ENCODE measurements at places on chromosomes 1 and 21.

DNA sequence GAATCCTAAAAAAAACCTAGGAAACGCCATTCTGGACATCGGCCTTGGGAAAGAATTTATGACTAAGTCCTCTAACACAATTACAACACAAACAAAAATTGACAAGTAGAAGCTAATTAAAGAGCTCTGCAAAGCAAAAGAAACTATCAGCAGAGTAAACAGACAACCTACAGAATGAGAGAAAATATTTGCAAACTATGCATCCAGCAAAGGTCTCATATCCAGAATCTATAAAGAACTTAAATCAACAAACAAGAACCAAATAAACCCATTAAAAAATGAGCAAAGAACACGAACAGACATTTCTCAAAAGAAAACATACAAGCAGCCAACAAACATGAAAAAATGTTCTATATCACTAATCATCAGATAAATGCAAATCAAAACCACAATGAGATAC, 58.6 kb downstream of the PTGFR start:
- DNase-seq = no peak

GRCh38 chr1:33819290-33819912, 44.5 kb upstream of the HMGB4 start:
- no peak for DNase-seq

DNA sequence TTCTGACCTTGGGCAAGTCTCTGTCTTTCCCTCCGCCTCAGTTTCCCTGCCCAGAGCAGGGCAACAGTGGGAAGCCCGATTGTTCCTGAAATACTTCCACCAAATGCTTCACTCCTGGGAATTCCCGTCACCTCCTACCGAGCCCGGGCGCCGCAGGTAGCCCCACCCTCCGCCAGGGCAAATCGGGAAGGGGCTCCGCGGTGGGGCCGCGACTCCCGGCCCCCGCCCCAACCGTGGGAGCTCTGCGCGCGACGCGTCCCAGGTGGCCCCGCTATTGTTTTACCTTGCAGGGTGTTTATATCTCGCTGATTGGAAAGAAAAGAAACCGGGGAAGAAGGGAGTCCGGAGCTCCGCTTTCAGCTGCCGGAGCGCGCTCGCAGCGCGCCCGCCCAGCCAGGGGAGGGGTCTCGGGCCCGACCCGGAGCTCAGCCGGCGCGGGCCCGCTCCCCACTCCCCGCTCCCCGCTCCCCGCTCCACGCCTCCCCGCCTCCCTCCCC, 407 bp downstream of the IGSF3 start:
- DNase-seq = no peak

DNA sequence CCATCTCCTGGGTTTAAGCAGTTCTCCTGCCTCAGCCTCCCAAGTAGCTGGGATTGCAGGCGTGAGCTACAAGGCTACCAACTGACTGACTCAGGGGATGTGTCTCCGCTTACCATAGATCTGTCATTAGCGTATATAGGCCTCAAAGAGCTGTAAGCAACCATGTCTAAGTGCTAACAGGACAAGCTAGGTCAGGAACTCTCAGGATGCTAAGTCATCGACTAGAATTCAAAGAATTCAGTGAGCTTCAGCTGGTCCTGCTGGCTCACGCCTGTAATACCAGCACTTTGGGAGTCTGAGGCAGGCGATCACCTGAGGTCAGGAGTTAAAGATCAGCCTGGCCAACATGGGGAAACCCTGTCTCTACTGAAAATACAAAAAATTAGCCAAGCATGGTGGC, 29.5 kb downstream of the CAPN2 start:
- DNase-seq = no peak

- DNase-seq = no peak
These were observed 2.7 kb upstream of the CD58 start for GRCh38 chr1:116573431-116574095.

DNA sequence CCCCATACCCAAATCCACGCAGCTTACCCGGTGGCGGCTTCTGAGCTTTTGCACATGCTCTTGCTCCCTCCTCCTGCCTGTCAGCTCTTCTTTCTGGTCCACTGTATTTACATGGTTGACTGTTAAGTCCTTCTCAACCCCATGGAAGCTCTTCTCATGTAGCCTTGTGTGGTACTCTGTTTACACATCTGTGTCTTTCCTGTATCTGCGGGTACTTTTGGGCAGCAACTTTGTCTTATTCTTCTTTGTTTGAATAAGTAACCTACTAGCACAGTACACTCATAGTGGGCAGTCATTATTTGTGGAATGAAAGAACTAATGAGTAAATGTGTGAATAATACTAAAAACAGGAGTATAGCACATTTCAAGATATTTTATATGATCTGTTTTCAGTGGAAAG, 88.5 kb upstream of the GPR88 start:
- DNase-seq = no peak

DNA sequence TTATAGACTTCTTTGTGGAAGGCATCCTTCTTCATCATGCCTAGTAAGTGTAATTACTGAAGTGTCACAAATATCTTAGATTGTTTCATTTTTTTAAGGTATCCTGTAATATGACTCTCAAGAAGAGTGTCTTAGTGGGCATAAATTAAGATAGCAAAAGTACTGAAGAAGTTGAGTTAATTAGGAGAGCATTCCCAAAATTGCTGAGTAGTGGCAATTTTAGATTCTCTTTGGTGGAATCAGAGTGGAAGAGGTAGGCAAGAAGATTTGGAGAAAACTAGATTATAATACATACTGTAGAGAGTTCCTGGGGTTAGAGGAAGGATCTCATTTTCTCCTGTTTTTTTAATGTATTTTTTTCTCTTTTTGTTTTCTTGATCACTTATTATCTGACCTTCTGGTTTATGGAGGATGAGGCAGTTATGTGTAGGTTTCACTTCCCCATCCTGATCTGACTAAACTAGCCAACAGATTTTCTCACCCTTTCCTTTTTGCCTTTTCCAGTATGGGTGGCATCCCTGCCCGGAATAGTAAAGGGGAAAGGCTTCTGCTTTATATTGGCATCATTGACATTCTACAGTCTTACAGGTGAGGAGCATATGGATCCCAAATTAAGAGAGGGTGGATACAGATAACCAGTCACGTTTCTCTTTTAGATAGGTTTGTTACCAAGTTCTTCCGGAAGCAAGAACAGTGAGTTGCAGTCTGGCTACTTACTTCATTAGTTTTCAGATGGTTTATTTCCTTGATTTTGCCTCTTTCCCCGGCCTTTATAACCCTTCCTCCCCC, 16.7 kb upstream of the PSMD4 start:
- DNase-seq = no peak

- no peak for DNase-seq
These were observed 1266.9 kb upstream of the ADGRL2 start for GRCh38 chr1:80533775-80534334.

DNA sequence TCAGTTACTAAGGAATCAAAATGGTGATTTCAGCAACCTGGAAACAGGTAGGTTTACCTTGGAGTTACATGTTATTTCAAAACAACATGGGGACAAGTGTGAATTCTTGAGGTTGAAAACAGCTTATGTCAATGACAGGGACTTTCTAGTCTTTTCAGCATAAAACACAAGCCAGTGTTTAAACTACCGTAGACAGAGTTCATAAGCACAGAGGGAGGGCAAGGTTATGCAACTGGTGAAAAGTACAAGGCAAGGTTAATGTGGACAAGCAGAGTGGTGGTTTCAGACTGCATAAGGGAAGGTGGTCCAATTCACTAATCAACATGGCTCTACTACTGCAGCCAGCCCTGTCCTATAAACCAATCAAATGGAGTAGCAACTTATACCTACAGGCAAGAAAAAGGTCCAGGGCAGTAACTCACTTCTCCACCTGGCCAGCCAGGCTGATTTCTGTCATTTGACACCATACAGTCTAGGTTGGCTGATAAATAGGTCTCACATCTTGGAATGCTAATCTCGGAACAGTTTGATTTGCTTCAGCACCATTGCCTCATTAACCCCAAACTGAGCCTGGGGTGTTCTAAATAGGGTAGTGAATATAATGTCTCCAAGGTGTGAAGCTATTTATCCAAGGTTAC, 250.3 kb upstream of the PROX1 start:
- no peak for DNase-seq

- DNase-seq = no peak
These were observed 5.7 kb downstream of the ZBTB40 start for GRCh38 chr1:22457345-22457744.

DNA sequence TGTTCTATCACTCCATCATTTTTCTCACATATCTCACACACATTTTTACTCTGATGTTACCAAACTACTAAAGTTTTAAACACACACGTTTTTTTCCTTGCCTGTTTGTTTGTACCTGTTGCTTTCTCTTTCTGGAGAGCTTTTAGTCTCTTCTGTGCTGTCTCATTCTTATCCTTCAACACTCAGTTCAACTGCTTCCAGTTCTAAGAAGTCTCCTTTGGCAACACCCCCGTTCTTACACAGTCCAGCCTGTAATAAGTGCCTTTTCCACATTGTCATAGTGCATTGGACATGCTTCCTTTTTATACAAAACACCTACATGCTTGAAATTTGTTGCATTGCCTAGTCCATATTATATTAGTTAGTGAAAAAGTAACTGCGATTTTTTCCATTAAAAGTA, 360.2 kb upstream of the BRINP3 start:
- no peak for DNase-seq

DNA sequence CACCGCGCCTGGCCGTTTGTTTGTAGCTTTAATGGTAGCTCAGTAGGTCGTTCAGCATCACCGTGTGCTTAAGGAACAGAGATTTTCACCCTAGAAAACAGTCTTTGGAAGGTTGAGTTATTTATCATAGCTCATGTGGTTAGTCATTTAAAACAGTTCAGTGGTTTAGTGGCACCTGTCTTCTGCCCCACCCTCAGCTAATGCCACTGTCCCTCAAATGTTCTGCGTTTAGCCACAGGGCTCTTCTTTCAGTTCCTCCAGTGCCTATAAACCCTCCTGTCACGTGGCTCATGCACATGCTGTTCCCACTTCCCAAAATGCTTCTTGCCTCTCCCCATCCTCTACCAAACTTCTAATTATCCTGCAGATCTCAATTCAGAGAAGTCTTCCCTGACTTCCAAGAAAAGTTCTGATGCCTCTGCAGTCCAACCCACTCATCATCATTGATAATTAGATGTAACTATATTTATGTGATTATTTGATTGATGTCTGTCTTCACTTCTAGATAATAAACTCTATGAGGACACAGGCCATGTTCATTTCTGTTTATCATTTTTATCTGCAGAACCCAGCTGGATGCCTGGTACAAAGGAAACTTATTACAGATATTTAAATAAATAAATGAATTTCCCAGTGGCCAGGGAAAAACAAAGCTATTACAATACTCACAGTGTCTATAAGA, 14.4 kb upstream of the DIPK1A start:
- no peak for DNase-seq

DNA sequence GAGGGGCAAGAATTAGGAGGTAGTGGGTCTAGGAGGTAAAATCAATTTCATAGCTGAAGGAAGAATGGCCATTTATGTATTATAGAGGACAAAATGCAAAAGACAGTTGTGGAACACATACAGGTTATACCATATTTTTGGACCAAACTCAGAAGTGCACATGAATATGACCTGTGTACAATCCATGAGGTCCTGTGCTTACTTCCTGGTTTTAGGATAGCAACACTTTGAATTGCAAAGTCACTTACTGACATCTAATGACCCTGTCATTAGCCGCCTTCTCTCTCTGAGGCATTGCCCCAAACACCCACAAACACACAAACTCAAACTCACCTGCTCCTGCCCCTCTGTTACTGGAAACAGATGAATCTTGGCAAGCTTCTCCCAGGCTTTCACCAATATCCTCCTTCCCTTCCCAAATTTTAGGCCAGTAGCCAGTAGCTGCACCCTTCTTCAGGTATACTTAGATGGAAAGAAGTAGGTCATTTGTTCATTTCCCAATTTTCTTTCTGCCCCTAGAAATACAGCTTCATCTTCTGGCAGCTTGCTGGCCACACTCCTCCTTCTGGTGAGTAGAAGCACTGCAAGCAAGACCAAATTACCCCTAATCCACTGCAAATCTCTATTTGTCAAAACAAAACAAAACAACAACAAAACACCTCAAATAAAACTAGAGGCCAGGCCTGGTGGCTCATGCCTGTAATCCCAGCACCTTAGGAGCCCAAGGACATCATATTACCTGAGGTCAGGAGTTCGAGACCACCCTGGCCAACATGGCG, 13.7 kb upstream of the RPL5 start:
- no peak for DNase-seq

- no peak for DNase-seq
These were observed 21.4 kb downstream of the HYI start for GRCh38 chr1:43432171-43432860.

DNA sequence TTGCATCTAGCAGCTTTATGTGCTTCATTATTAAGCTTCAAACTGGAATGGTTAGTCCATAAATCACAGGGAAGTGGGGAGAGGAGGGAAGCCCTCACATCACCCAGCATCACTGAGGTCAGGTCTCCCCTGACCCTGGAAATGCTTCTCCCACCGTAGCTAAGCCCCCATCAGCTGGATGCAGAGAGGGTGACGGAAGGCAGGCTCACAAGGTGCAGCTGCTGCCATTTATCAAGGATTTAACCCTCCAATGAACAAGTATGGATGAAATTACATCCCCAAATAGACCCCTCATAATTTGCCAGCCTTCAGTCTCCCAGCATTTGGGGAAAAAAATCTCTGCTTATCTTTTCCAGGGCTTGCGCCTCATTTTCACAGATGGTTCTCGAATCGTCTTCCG, 60.8 kb downstream of the PGM1 start:
- DNase-seq = no peak

- no peak for DNase-seq
These were observed 1.7 kb upstream of the TRAPPC10 start for GRCh38 chr21:44010429-44010828.

DNA sequence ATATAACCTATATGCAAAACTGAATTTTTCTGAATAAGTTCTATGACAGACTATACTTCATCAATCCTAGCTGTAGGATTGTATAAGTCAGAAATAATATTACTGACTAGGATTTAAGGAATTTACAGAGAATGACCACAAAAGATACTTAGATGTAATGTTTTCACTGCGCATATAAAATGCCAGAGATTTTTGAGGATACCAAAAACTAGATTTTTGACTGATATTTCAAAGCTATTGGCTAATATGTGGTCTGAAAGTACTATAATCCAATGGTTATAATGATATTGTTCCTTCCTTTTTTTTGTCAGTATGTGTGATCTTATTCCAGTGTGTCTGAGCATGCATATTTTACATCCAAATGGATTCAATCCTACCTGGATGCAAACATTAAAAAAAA, 17.0 kb upstream of the IFI44L start:
- no peak for DNase-seq

GRCh38 chr1:159675046-159675445, 39.3 kb downstream of the CRP start:
- no peak for DNase-seq

- DNase-seq = no peak
These were observed 9.3 kb upstream of the PHGDH start for GRCh38 chr1:119702384-119702783.

- no peak for DNase-seq
These were observed 3.2 kb downstream of the INKA2 start for GRCh38 chr1:111735858-111736544.

GRCh38 chr1:88145752-88146151, 538.3 kb upstream of the PKN2 start:
- DNase-seq = no peak

DNA sequence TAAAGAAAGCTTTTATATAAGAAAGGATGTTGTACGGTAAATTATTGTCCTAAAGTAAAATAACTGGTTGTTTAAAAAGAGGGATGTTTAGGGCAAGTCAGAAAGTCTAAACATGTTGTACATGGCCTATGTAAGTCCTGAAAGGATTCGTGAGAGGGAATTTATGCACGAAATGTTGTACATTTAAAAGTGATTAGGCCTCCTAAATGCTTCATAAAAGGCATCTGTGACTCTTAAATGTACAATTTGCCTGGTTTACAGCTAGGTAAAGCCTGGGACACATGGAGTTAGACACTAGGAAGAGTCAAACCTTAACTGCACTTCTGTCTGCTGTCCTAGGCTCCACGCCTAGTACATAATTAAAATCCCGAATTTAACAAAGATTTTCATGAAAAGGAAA, 9.7 kb downstream of the KRTAP13-3 start:
- no peak for DNase-seq

Data from stimulated activated CD8-positive, alpha-beta memory T cell treated with anti-CD3 and anti-CD28 coated beads, Interleukin-2, amount 100 ng/mL, for 1 hour (primary cell).